Activated B cell treated with CpG ODN at 0.5 μM for 24 hours (primary cell): ENCODE measurements at places on chromosomes 3 and 15. TPM values are rescaled to one million over a fixed set of nuclear protein-coding genes. Genes with fewer than 3 reads are reported as not detected.

Gene GPR176
- 0.12 TPM in 1 of 2 replicates, not detected in the other for total RNA-seq

Gene TM4SF4
- not detected in 2 replicates for total RNA-seq

Gene MASP1
- not detected in 2 replicates for total RNA-seq

Gene EOMES
- total RNA-seq: 0.10 TPM in 1 of 2 replicates, not detected in the other

Gene C3orf85
- not detected in 2 replicates for total RNA-seq

Gene PRR20G
- not detected in 2 replicates for total RNA-seq

Gene ARHGAP31
- 23.7 and 26.0 TPM in 2 replicates for total RNA-seq

Gene TMEM212
- not detected in 2 replicates for total RNA-seq

Gene PDIA5
- total RNA-seq: 8.5 and 10.7 TPM in 2 replicates

Gene CADPS
- total RNA-seq: 0.05 TPM in 1 of 2 replicates, not detected in the other

Gene ATP8B4
- total RNA-seq: 0.54 and 0.86 TPM in 2 replicates

Gene HOMER2
- total RNA-seq: 9.2 and 9.4 TPM in 2 replicates

Gene KNL1
- 5.1 and 7.7 TPM in 2 replicates for total RNA-seq

Gene RTP3
- not detected in 2 replicates for total RNA-seq

Gene NPAP1
- not detected in 2 replicates for total RNA-seq

GRCh38 chr3:27554706-27555105, 70.5 kb upstream of the SLC4A7 start:
- no peak for DNase-seq

- DNase-seq: no peak
Measured at GRCh38 chr15:62928242-62928999, 114.1 kb upstream of the TPM1 start.

GRCh38 chr3:151203051-151203420, at the start of gene GPR171:
TSS of gene GPR171 (minus strand) at chr3:151203216. CDS start at chr3:151199386, 3,830 bp downstream.
- no peak for DNase-seq

- peak; percentile 39 for DNase-seq
Measured at GRCh38 chr3:134852893-134853351, 57.9 kb downstream of the EPHB1 start.

DNA sequence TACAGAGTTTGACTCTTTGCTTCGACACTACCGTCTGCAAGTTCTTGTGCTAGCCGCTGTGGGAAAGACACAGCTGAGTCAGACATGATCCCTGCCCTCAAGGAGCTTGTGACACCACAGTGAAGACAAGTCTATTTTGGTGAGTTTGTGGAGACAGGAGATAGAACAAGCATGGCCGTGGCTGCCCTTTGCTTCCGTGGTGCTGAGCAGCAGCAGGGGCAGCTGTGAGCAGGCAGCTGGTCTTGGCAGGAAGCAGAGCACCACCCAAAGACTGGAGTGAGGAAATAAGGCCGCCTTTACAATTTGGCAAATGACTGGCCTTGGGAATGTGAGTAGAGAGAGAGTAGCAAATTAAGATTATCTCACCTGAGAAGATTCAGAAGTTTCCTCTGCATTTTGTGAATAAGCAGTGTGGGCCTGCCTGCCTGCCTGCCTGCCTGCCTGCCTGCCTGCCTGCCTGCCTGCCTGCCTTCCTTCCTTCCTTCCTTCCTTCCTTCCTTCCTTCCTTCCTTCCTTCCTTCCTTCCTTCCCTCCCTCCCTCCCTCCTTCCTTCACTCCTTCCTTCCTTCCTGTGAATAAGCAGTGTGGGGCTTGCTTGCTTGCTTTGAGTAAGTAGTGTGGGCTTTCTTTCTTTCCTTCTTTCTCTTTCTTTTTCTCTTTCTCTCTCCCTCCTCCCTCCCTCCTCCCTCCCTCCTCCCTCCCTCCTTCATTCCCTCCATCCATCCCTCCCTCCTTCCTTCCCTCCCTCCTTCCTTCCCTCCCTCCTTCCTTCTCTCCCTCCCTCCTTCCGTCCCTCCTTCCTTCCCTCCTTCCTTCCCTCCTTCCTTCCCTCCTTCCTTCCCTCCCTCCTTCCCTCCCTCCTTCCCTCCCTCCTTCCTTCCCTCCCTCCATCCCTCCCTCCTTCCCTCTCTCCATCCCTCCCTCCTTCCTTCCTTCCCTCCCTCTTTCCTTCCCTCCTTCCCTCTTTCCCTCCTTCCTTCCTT, 1.6 kb upstream of the GCNT3 start:
- DNase-seq: no peak

DNA sequence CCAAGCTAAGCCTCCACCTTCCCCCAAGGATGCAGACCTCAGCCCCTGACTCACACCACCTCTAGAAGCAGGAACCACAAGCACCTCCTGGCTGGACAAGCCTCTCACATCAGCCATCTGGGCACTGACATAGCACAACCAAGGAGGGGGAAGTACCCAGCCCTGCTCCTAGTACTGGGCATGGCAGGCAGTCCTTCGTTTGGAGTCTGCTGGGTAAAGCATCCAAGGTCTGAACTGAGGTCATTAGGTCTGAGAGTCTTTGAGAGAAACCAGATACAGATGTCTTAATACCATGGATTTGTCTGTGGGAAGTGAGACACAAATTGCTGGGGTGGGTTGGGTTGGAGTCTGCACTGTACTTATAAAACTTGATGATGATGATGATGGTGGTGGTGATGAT, 61.8 kb downstream of the CCDC33 start:
- DNase-seq: no peak

DNA sequence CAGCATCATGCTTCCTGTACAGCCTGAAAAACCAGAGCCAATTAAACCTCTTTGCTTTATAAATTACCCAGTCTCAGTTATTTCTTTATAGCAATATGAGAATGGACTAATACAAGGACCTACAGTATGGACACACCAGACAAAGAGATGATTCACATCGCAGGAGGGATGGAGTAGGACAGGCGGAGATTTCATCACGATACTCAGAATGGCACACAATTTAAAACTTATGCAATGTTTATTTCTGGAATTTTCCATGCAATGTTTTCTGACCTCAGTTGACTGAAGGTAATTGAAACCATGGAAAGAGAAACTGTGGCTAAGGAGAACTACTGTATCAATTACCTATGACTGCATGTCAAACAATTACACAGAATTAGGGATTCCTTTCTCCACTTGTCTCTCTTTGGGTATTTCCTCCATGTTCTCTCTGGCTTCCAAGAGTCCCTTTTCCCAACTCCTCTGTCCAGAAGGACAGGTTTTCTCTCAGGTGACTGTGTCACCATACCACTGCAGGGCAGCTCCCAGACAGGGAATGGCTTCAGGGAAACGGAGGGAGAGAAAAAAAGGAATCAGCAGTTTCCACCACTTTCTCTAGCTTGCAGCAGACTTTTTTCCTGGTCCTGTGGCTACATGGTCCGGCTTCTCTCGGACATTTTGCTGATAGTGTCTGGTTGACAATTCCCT, 3.0 kb upstream of the ANO10 start:
- DNase-seq: no peak

GRCh38 chr3:196502775-196503195, 783 bp downstream of the RNF168 start:
- peak; percentile 28 for DNase-seq

DNA sequence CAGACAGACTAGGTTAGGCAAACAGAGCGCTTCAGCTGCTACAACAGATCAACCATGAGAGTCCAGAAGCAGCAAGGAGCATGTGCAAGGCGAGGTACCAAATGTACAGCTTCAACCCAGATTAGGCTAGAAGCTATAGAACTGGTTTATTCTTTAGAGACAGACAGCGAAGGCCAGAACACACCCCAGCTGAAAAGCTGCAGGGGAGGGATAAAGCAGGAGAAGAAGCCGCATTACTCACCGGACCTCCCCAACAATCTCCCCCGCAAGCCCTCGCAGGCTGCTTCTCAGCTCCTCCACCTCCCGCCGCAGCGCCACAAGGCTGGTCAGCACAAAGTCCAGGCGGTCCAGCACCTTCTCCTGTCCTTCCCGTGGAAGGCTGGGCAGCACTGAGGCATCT, 3.3 kb downstream of the RMDN3 start:
- no peak for DNase-seq

GRCh38 chr15:36911322-36911944, 188.9 kb downstream of the MEIS2 start:
- DNase-seq: no peak

- DNase-seq: no peak
Measured at GRCh38 chr15:34795267-34796081, at the start of gene ACTC1. TSS of gene ACTC1 (minus strand) at chr15:34795549. CDS start at chr15:34794808, 741 bp downstream.

- no peak for DNase-seq
Measured at GRCh38 chr15:100740138-100740537, 137.7 kb downstream of the ASB7 start.

- no peak for DNase-seq
Measured at GRCh38 chr3:28726840-28727239, 378.2 kb upstream of the AZI2 start.

DNA sequence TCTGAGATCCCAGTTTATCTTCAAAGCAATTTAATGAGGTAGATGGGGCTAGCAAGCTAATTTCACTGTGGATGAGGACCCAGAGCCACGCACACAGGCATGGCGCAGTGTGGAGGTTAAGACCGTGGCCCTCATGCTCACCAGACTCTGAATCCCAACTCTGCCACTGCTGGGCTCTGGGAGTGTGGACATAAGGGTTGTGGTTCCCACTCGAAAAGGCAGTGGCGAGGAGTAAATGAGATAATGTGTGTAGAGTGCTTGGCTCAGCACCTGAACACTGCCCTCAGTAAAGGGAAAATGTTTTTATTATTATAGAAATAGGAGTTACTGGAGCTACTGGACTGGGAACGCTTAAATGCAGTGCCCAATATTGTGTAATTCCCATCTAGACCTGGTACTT, 243.5 kb upstream of the TPM1 start:
- DNase-seq: no peak

GRCh38 chr3:113912552-113913236, 35.1 kb upstream of the ZDHHC23 start:
- DNase-seq: no peak

DNA sequence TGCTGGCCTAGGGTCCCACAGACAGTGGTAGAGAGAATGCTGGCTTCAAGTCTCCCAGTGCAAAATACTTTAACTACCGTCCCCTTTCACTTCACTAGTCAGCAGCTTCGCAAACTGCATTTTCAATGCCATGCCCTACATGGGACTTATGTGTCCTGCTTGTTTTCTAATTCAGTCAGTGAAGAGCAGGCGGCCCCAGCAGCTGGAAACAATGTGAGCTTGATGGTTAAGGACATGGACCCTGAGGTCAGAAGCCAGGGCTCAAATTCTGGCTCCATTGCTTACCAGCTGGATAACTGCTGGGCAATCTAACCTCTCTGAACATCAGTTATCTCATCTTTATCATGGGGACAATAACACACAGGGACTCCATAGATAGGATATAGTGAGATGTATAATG, 58.4 kb downstream of the SLC12A8 start:
- DNase-seq: no peak

DNA sequence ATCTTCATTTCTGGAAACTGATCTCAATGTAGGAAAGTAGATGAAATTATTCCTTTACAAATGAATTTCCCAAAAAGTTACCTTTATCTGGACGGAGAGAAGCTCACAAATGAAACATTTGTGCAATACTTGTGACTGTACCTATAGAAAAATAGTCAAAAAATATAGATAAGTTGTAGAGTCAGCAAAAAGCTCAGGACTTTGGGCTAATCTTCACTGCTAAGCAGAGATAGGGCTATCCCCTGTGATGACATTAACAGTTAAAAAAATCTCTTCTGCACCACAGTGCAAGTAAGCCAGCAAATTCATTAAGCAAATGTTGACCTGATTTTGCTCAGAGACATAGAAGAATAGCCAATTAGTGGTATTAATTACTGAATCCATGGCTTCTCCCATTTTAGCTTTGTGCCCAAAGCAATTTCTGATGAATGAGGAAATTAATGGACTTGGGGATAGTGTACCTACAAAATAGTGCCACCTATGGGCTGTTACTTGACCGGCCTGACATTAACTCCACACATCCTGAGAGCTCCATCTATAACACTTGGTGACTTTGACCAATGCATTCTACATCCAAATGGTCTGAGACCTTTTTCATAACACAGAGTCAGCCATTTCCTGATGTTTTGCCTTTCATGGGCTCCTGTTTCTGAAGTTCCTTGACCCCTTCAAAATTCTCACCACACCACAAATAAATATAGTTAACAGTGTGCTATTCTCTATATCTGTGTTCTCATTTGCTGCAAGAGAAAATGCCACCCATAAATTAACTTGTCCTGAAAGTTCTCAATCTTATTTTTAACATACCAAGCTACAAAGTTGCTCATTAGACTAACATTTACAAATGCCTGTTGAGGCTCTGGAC, 105.0 kb downstream of the SSR3 start:
- DNase-seq: no peak

GRCh38 chr3:158953131-158953530, 151.3 kb downstream of the MFSD1 start:
- DNase-seq: no peak

GRCh38 chr3:54819946-54820345, 107.9 kb downstream of the LRTM1 start:
- no peak for DNase-seq

DNA sequence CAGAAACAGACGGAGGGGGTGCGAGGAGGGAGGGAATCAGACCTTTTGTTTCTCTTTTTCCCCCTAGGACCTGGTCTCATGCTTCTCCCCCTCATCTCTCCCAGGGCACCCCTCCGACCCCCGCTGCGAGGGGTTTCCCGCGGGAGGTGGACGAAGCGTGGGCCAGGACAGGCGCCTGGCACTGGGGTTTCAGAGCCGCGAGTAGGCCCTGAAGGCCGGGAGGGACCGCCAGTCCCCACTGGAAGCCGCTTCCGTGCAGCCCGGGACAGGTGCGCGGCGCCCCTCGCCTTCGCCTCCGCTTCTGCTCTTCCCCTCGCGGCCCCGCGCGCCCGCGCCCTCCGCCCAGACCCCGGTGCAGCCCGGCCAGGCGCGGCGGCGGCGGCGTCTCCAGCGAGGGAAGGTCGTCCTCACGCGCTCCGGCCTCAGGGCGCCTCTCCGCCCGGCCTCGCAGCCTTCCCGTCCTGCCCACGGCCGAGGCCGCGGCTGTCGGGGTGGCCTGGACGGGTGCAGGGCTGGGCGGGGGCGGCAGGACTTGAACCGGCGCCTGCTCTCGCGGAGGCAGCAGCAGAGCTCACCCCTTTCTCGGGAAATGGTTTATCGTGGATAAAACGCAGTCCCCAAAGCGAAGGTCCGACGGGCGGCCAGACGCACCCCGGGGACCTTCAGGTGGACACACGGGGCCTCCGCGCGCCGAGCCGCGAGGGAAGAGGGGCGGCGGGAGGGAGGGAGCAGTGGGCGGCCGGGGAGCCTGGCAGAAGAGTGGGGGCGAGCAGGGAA, 31.5 kb upstream of the ADAMTS17 start:
- DNase-seq: no peak

DNA sequence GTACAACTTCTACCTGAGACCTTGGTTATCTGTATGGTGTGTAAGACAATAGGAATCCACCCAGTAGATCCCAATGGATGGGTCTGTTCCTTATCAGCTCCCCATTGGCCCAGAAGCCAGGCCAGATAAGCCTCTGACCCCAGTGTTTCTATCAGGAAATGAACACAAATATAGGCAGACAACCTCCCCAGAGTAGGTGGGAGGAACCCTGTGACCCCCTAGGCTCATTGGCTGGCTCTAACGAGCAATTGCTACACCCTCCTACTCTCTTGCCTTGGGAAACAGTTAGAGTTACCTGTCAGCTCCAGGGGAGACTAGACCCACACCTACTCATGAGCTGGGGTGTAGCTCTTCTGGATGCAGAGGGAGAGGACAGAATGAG, 299.9 kb downstream of the UACA start:
- DNase-seq: no peak

DNA sequence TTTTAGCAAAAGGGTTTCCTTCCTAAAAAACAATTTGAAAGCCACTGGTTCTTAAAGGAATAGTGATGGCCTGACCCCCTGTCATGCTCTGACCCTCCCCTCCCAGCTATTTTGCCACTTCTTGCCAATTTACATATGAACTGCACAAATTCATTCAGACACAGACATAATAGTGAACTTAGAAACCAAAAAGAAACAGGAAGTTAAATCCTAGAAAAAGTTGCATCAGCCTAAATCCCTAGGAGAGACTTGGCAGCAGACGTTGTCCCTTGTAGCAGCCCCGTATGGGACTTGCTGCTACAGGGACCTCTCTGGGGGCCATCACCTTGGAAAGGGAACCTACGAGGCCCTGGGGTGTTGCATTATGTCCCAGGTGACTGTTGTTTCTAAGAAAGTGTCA, 14.3 kb upstream of the PDE8A start:
- DNase-seq: no peak
